NK-92 treated with Interleukin-12 subunit alpha and Interleukin-12 subunit beta, amount 100 ng/mL, for 24 hours (cell line): ENCODE measurements at places on chromosomes 1 and 21.

DNA sequence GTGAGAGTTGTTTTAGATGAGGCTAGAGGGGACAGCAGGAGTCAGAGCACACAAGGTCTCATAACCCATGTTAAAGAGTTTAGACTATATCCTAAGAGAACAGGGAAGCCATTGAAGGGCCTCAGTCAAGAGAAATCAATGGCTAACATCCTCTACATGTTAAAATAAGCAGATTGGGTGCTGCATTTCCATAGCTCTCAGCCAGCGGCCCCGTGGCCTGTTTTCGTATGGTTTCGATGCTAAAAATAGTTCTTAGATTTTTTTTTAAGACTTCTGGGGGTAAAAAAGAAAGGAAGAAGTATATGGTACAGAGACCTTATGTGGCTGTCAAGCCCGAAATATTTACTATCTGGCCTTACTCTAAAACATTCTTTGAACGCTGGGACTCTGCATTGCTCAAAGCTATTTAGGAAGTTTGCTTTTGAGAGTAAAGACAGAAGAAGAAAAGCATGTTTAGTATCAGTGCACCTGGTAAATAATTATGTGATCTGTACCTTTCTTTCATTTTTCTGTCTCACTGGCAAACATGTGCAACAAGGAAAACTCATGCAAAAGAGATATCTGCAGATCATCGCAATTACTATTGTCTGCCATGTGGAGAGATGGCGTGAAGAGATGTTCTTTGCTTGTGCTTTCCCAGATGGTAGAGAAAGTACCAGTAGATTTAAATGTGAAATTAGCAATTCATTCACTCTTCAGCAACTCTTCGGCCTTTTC lies 8.4 kb downstream of the PDIK1L start:
- no peak for DNase-seq

DNA sequence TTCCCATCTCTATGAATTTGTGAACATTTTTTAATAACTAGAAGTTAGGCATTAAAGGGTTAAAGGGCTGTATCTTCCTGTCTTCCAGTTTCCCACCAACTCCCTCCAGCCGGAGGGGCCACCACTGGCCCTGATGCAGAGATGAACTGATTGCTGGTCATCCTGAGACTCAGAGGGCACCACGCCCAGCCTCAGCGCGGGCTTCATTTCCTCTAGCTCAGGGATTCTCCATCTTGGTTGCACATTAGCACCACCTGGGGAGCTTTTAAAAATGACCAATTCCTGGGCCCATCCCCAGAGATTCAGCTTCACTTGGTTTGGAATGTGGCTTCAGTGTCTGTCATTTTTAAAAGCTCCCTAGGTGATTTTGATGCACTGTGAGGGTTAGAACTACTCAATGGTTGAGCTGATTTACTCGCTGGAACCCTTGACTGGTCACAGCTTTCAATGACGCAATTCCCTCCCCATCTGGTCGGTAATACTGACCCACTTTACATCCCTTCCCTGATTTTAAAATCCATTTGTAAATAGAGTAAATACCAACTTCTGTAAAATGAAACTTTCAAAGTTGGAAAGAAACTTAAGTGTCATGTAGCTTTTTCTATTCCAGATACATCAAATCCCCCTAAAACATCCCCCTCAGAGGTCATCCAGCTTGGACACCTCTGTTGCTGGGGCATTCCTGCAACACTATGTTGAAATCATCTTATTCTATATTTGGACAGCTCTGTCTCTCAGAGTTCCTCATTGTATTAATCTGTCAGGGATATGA lies 5.1 kb downstream of the NAV1 start:
- no peak for DNase-seq

DNA sequence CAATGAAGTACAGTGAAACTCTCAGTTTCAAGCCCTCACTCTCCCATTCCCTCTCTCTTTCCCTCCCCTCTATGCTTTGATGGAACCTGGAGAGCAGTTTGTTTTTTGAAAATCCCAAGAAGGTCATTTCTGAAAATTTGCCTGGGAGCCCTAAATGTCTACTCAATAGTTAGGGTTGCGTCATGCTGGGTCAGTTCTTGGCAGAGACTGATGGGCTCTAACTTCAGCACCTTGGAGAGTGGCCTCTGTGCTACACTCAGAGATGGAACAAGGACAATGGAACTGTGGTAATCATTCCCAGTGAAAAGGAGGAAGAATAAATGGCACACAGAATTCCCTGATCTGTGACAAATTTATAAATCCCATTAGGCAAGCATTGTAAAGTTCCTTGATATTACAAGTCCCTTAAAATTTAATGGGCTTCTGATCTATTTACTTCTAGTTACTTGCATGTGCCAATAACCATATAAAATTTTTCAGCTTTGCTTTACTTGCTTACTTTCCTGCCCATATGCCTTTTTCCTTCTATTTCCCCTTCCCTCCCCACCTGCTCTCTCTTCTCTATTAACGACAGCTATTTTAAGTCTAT lies 182.9 kb upstream of the KCND3 start:
- DNase-seq = no peak

GRCh38 chr1:244964112-244964971 lies 100.0 kb upstream of the HNRNPU start:
- DNase-seq = peak; percentile 39

GRCh38 chr1:6148497-6149241 lies 31.5 kb downstream of the CHD5 start:
- no peak for DNase-seq

GRCh38 chr1:105608713-105609112 lies 1447.8 kb upstream of the PRMT6 start:
- no peak for DNase-seq

DNA sequence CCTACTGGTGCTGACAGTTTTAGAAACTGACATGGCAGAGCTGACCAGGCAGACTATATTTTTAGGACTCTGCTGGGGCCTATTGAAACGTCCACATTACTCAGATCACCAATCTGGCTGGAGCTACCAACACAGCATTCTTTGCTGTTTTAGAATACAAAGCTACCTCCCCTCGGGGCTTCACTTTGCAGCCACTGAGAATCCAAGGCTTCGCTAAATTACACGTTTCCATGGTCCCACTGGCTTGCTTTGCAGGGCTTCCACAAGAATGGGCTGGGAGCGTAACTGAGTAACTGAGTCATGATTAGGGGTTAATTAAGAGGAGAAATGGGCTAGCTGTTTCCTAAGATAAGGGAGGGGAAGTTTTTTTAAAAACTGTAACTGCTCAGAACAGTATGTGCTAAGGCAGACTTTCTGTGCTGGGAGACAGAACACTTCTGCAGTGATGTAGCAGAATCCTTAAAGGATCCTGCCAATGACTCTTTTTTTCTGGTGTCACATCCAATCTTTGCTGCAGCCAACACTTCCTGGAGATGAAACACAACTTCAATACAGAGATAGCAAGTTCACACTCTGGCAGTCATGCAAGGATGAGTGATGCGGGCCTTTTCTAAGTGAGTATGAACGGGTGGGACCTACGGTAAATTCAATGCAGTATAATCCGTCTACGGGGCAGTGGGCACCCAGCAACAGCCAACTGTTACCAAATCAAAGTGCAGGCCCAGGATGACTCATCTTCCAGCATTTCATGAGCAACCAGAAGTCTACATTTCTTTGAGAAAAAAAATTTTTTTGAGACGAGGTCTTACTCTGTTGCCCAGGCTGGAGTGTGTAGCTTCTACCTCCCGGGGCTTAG lies 21.5 kb downstream of the NDUFS5 start:
- DNase-seq = no peak

- no peak for DNase-seq
These were observed 528.9 kb upstream of the ADAMTS5 start for GRCh38 chr21:27495836-27496235.

GRCh38 chr1:241202401-241202800 lies 154.6 kb downstream of the RGS7 start:
- no peak for DNase-seq

DNA sequence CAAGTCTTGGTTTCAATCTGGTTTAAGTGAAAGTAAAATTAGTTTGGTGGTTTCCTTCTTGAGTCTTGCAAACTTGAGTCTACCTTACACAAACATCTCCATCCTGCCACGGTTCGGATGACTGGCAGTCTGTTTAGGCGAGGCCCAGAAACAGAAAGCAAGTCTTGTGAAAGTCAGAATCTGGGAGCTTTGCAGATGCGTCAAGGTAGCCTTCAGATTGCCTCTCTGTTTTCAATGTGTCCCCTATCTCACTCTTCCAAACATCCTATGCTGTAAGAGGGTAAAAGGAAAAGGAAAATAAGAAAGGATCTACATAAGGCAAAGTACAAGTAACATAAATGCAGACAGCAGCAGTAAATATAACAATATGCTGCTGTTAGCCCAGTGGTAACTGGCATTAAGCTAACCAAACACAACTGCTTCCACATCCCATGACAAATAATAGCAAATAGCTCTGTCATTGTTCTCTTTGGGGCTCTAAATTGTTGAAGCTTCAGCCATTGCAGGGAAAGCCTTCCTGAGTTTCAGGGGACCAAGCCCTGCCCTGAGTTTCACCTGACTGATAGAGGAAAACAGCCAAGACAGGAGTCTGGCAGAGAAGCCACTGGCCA lies 26.2 kb upstream of the C1orf105 start:
- peak; percentile 61 for DNase-seq

GRCh38 chr1:62962901-62963776 lies 179.2 kb downstream of the ATG4C start:
- DNase-seq = peak; percentile 5

GRCh38 chr1:214514819-214515383 lies 36.5 kb downstream of the PTPN14 start:
- no peak for DNase-seq

- DNase-seq = no peak
These were observed 18.7 kb downstream of the LPGAT1 start for GRCh38 chr1:211811848-211812247.
